ENCODE measurements at places on chromosomes 6 and 20. TPM values are rescaled to one million over a fixed set of nuclear protein-coding genes. Genes with fewer than 3 reads are reported as not detected.

COL9A3 gene
- total RNA-seq, result 6.3 TPM

FYN gene
- total RNA-seq, result 246 TPM

PACSIN1 gene
- not detected for total RNA-seq

HLA-DMA gene
- 67.6 TPM for total RNA-seq

LKAAEAR1 gene
- not detected for total RNA-seq

ELOVL2 gene
- 0.79 TPM for total RNA-seq

RUNX2 gene
- total RNA-seq, result 1.9 TPM

SFT2D1 gene
- total RNA-seq, result 56.7 TPM

RAET1G gene
- 3.6 TPM for total RNA-seq

SLC22A3 gene
- total RNA-seq, result 6.7 TPM

UBD gene
- 4.9 TPM for total RNA-seq

VGLL2 gene
- not detected for total RNA-seq

MAS1 gene
- not detected for total RNA-seq

CLPSL2 gene
- not detected for total RNA-seq

HLA-DPB1 gene
- 29.2 TPM for total RNA-seq

CST5 gene
- total RNA-seq, result not detected

NUP153 gene
- total RNA-seq, result 32.7 TPM

TRAPPC3L gene
- 0.63 TPM for total RNA-seq

HLA-DPA1 gene
- total RNA-seq, result 211 TPM

BTN1A1 gene
- total RNA-seq, result not detected

OR2H1 gene
- not detected for total RNA-seq

TLDC2 gene
- total RNA-seq, result 0.63 TPM

MOXD1 gene
- 2.4 TPM for total RNA-seq

MYO6 gene
- total RNA-seq, result 14.5 TPM

TRIM15 gene
- not detected for total RNA-seq

HSPA12B gene
- 7.7 TPM for total RNA-seq

FOXS1 gene
- 0.63 TPM for total RNA-seq

MTFR2 gene
- 0.63 TPM for total RNA-seq

NTSR1 gene
- not detected for total RNA-seq

WFDC12 gene
- total RNA-seq, result not detected

FAM184A gene
- 3.0 TPM for total RNA-seq

C20orf144 gene
- total RNA-seq, result not detected

SNAP25 gene
- 0.56 TPM for total RNA-seq

ADTRP gene
- total RNA-seq, result 2.4 TPM

SERINC1 gene
- total RNA-seq, result 233 TPM

THBD gene
- 40.6 TPM for total RNA-seq

TAAR1 gene
- total RNA-seq, result not detected

GJA10 gene
- not detected for total RNA-seq

SLC26A8 gene
- total RNA-seq, result 0.12 TPM

LAMA4 gene
- total RNA-seq, result 430 TPM

IL20RA gene
- total RNA-seq, result 1.2 TPM

CD24 gene
- total RNA-seq, result 0.84 TPM

ABHD16B gene
- total RNA-seq, result not detected

XKR7 gene
- not detected for total RNA-seq

LST1 gene
- 34.2 TPM for total RNA-seq

RFX6 gene
- not detected for total RNA-seq

OGFRL1 gene
- 77.6 TPM for total RNA-seq

TDRD6 gene
- total RNA-seq, result 1.6 TPM

SS18L1 gene
- 11.5 TPM for total RNA-seq

SCUBE3 gene
- 0.06 TPM for total RNA-seq
